ENCODE measurements at places on chromosomes 5 and 9.
A peak's percentile ranks its signal among the peaks of the same experiment; 100 is the strongest.

GRCh38 chr9:134301387-134302129, 24.7 kb upstream of the RXRA start:
- H3K4me3 ChIP-seq, result no peak overlapping the region
- H3K36me3 ChIP-seq, result no peaks in the 10 kb centered on the region
- H3K27me3 ChIP-seq, result peaks cover 1% of the 10 kb centered on the region

DNA sequence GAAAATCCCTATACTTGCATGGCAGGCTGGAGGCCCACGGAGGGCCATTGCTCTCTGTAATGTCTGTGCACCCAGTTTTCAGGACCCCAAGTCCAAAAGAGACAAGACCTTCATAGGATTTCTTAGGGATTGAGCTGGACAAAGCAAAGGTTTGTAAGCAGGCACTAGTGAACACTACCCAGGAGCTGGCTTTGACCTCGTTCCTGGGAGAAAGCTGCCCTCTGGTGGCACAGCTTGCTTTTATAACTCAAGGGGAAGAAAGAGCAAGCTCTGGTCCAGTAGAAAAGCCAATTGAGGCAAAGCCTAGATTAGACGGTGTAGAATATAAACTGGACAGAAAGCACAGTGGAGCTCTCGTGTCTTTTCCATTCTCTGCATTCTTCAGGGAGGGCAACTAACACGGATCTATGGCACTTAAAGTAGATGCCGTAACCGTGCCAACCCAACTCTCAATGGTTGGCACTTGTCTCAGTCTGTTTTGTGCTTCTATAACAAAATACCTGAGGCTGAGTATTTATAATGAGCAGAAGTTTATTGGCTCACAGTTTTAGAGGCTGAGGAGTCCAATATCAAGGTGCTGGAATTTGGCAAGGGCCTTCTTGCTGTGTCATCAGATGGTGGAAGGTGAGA, 7.9 kb downstream of the GABRP start:
- no peaks in the 10 kb centered on the region for H3K36me3 ChIP-seq
- no peaks in the 10 kb centered on the region for H3K27me3 ChIP-seq
- H3K27ac ChIP-seq, result no peak overlapping the region
- H3K4me3 ChIP-seq, result no peak overlapping the region
- peak; percentile 59 for DNase-seq

GRCh38 chr5:174514325-174514724, 210.1 kb upstream of the MSX2 start:
- H3K36me3 ChIP-seq, result no peaks in the 10 kb centered on the region
- H3K27ac ChIP-seq, result no peak overlapping the region
- H3K4me3 ChIP-seq, result no peak overlapping the region
- no peak for DNase-seq

- no peaks in the 10 kb centered on the region for H3K27me3 ChIP-seq
- H3K27ac ChIP-seq, result peak overlapping the region; percentile 98
- H3K4me3 ChIP-seq, result no peak overlapping the region
- DNase-seq, result no peak
- H3K4me1 ChIP-seq, result peaks cover 49% of the 10 kb centered on the region
- H3K36me3 ChIP-seq, result peaks cover 42% of the 10 kb centered on the region
Observed at GRCh38 chr5:139413153-139413552, 9.3 kb upstream of the SPATA24 start.

GRCh38 chr5:132245593-132245992, 11.9 kb upstream of the PDLIM4 start:
- peaks cover 16% of the 10 kb centered on the region for H3K27me3 ChIP-seq
- no peak overlapping the region for H3K4me3 ChIP-seq
- no peaks in the 10 kb centered on the region for H3K4me1 ChIP-seq
- peaks cover 5% of the 10 kb centered on the region for H3K36me3 ChIP-seq

- H3K27ac ChIP-seq, result peak overlapping the region; percentile 55
- peaks cover 67% of the 10 kb centered on the region for H3K4me1 ChIP-seq
- no peak overlapping the region for H3K4me3 ChIP-seq
- DNase-seq, result no peak
- H3K36me3 ChIP-seq, result peaks cover 40% of the 10 kb centered on the region
Observed at GRCh38 chr9:6431038-6431437, 18.0 kb downstream of the UHRF2 start.

DNA sequence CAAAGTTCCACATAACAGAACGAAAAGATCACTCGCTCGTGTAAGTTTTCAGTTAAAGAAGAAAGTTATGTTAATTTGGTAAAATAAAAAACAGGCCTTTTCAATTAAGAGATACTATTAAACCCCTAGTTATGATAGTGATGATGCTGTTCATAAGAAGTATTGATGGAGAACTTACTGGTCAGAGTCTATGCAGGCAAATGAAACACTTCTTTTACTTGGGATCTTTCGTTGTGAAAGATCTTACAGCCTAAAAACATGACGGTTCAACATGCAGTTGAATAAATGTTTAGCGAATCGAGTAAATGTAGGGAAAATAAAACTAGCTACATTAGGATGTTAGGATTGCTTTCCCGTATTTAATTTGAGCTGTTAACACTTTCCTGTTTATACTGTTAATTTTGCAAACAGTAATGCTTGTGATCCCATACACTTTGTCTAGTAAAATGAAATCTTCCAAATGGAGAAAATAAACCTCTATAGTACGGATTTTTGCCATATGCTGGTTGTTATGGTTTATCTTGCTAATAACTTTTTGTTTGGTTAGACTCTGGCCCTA, 2.0 kb downstream of the RHOBTB3 start:
- H3K4me3 ChIP-seq, result no peak overlapping the region
- peaks cover 45% of the 10 kb centered on the region for H3K4me1 ChIP-seq
- no peak overlapping the region for H3K27ac ChIP-seq
- DNase-seq, result no peak
- peaks cover 1% of the 10 kb centered on the region for H3K36me3 ChIP-seq

DNA sequence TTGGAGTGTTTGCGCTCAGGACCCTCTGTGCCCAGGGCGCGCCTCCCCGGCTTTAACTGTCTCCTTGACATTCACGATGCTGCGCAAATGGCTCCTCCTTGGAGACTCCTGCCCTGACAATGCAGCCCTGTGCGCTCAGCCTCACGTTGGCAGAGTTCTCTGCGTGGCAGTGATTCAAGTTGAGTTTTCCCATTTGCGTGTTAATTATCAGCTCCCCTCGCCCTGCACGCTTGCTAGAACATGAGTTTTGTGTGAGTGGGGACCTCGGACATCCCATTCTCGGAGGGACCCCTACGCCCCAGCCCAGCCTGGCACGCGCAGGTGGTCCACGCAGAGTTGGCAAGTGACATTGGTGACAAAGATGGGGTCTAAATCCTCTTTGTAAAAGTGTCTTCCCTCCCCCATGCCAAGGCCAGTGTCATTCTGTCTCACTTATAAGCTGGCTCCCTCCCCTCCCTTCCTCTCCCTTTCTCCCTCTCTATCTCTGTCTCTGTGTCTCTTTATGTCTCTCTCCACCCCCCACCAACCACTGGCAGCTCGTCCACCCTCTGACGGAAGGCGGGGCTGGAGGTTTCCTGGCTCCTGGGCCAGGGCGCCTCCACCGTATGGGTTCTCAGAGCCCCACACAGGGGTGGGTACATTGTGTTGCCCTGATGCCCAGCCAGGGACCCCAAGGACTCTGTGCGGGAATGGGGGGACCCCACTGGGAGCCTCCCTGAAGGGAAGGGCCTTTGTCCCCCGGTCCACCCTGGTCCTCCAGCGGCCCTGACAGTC, 169.3 kb downstream of the OLFM1 start:
- H3K27ac ChIP-seq, result no peak overlapping the region
- DNase-seq, result no peak
- H3K4me3 ChIP-seq, result no peak overlapping the region
- no peaks in the 10 kb centered on the region for H3K4me1 ChIP-seq
